ENCODE measurements at places on chromosomes 2 and 18.

DNA sequence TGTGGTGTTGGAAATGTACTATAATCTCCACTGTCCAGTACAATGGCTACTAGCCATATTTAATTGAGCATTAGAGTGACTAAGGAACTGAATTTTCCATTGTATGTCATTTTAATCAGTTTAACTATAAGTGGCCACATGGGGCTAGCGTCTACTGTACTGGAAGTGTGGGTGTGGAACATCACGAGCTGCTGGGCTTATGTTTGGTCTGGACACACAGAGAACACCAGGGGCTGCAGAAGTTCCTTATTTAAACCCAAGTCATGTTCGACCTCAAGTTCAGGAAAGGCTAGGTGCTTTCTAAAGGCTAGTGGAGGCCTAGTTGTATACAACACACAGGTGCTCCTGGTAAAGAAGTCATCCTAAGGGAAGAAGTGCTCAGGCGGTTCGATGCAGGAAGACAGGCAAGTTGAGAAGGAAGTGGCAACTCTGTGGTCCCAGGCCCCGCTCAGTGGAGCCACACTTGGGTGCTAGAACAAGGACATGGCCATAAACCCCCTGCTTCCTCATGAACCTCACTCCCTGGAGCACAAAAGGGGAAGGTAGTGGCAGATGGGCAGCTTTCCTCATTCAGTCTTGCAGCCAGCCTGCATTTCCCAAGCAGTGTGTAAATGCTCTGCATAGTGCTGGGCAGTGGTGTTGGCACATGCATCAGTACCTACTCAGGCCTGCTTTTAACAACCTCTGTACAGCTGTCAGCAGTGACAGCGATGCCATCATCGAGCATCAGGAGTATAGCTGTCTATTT is 13.3 kb downstream of the LGALSL start:
- DNase-seq, result no peak

DNA sequence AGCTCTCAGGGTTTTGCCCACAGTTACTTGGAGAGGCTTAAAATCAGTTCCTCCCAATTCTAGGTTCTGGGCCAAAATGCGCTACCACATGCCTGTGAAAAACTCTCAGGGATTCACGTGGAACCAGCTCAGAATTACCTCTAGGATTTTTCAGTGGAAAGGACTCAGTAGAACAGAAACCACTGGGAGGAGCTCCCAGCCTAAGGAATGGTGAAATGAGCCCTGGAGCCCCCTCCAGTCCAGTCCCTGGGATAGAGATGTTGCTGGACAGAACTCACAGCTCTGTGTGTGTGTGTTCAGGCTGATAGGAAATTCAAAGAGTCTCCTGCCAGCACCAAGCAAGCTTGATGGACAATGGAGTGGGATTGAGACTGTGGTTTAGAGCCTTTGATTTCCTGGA is 21.1 kb upstream of the SLC9A4 start:
- no peak for DNase-seq

DNA sequence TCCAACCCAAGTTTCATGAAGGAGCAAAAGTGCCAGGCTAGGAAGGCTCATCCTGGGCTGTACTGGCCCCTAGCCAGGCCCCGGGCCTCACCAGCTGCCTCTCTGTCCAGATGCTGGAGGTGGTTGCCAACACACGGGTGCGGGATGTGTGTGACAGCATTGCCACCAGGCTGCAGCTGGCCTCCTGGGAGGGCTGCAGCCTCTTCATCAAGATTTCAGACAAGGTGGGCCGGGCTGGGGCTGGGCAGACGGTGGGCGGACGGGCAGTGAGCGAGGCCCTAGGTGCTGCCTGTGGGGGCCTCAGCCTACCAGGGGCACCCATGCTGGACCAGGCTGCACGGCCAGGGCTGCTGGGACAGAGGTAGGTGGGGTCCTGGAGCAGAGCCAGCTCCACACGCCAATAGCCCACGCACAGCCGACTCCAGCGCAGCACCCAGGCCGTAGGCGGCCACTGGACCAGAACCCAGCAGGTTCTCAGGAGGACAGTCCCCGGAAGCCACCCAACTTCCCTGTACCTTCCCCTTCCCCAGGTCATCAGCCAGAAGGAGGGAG is 11.8 kb upstream of the GPR17 start:
- no peak for DNase-seq

DNA sequence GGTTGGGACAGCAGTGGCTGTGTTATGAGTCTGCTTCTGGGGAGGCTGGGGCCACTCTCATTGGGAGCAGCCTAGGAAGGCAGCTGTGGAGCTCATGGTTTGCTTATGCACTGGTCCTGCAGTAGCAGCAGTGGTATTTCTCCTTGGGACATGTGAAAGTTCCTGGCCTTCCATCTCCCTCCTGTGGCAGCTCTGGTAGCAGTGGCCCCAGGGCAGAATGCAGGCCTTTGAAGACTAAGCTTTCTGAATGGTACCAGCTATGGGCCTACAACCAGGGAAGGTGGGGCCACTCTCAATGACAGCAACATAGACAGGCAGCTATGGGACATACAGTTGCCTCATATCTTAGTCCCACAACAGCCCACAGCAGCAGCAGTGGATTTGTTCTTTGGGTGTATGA is 117.3 kb upstream of the VWC2L start:
- DNase-seq, result no peak

DNA sequence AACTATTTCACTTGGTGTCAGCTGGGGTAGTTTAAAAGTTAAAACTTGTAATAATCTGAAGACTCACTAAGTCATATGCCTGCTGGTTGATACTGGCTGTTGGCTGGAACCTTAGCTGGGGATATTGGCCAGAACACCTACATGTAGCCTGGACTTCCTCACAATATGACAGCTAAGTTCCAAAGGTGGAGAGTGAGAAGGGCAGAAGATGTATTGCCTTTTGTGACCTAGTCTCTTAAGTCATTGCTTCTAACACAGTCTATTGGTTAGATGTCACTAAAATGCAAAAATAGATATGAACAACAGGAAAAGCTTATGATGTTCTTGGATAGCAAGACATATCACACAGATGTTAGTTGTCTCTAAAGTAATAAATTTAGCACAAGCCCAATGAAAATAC is 113.2 kb upstream of the CHAC2 start:
- DNase-seq, result no peak

DNA sequence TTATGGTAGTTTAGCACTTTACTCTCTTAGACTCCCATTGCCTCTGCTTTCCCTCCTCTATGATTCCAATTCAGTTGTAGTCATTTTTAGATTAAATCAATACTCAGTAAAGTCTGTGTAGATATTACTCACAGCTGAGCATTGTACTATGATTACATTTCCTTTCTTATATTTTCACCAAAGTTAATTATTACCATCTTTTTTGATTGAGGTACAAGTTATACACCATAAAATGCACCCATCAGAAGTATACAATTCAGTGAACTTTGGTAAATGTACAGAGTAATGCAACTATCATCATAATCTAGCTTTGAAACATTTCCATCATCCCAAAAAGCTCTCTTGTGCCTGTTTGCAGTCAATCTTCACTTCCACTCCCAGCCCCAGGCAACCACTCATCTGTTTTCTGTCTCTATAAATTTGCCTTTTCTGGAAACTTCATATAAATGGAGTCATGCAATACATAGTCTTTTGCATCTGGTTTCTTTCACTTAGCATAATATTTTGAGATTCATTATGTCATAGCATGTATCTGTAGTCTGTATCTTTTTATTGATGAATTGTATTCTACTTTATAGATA is 30.2 kb upstream of the ETAA1 start:
- DNase-seq, result no peak

GRCh38 chr2:108625186-108625827 is 91.0 kb downstream of the LIMS1 start:
- no peak for DNase-seq

- no peak for DNase-seq
Observed at GRCh38 chr18:42658171-42658570, 457.3 kb downstream of the RIT2 start.

GRCh38 chr18:37246779-37247340 is 318.7 kb downstream of the CELF4 start:
- DNase-seq, result no peak

DNA sequence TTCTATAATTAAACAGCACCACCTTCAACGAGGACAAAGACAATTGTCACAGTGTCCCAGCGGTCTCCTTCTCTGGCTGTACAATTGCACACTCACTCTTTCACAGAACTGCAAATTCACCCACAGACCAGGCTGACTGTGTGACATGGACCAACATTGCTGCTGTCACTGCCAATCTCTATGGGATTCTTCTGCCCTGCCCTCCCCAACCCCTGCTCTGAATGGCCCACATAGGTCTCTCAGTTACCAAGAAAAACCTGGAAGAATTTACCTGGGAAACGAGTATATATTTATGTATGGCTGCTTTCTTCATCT is 26.5 kb downstream of the LRRC30 start:
- DNase-seq, result no peak

DNA sequence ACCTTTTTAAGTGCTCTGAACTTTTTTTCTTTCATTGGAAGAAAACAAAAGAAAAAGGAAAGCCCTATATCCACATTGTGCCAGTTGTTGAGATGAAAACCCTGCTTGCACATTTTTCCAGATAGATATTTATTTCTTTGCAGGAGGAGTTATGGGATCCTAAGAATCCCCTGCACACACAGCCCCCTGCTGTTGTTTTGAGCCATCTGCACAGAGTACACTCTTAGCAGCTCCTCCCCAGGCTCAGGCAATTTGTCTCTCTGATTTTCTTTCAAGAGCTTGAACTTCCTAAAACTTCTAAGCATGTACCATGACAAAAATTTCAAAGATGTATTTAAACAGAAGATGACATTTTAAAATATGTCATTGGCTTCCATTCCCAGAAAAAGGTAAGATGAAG is 436.9 kb downstream of the METTL4 start:
- no peak for DNase-seq

GRCh38 chr18:47215554-47216138 is 35.8 kb downstream of the SKOR2 start:
- peak; percentile 33 for DNase-seq

DNA sequence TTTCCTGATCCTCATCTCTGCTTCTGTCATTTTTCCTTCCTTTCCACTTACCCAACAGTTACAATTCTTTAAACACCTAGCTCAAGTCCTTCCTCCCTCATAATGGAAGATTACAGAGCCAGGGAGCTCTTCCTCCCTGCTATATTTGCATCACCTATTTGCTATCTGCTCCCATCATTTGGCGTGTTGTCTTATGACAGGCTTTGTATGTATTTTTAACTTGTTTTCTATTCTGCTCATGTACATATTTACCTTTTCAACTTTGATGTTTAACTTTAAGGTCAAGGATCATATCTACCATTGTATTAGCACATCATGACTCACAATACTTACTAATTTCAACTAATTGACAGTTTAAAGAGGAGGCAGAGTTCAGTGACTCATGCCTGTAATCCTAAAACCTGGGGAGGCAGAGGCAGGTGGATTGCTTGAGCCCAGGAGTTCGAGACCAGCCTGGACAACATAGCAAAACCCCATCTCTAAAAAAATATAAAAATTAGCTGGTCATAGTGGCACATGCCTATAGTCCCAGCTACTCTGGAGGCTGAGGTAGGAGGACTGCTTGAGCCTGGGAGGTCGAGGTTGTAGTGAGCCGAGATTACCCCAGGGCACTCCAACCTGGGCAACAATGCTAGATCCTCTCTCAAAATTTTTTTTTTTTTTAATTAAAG is 308.0 kb upstream of the STON1 start:
- no peak for DNase-seq

GRCh38 chr18:61335684-61336555 is 2.7 kb downstream of the CDH20 start:
- DNase-seq, result no peak

Measured in stromal cell of bone marrow (primary cell).